ENCODE measurements at places on chromosomes 3 and 15.

- no peak for DNase-seq
These were observed 535.1 kb downstream of the NLGN1 start for GRCh38 chr3:173932624-173933023.

DNA sequence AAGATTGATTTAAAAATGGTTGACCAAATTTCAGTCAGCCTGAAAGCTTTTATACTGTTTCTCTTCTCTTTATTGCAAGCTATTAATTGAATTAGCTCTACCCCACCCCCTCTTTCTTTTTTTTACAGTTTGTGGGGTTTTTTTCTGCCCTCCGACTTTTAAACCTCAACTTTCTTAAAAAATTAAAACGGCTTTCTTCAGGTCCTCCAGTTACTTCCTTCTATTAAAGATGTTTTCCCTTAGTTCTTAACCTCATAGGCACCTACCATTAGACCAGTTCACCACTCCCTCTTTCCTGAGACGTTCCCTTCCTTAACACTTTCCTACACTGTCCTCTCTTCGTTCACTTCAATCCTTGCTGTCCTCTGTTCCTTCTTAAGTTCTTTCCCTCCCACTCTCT lies 52.4 kb downstream of the ATP8B4 start:
- DNase-seq, result no peak

DNA sequence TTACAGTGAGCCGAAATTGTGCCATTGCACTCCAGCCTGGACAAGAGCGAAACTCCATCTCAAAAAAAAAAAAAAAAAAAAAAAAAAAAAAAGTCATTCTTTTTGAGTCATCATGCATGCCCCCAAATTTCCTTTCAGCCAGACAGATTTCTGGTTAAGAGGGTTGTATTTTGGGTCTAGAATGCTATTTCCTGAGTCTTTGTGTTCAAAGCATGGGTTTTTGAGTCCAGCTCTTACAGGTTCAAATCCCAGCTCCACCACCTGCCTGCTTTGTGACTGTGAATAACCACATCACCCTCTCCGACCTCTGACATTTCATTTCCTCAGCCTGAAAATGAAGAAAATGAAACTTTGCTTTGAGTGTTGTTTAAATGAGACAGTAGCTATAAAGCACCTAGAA lies 9.3 kb upstream of the C15orf61 start:
- DNase-seq, result no peak

DNA sequence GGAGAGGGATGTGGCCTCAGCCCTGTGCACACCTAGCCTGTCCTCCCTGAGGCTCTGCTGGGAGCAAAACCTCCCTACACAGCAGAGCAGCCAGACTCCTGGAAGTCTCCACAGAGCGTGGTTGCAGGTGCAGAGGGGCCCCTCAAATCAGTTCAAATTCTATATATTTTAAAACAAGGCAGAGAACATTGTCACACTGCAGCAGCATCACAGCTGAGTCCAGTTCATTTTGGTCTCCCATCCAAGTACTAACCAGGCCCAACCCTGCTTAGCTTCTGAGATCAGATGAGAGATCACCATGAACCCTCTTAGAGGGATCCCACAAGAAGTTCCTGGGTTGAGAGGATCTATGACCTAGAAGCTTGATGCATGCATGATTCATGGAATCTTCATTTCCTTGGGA lies 331.0 kb upstream of the RGMA start:
- no peak for DNase-seq

DNA sequence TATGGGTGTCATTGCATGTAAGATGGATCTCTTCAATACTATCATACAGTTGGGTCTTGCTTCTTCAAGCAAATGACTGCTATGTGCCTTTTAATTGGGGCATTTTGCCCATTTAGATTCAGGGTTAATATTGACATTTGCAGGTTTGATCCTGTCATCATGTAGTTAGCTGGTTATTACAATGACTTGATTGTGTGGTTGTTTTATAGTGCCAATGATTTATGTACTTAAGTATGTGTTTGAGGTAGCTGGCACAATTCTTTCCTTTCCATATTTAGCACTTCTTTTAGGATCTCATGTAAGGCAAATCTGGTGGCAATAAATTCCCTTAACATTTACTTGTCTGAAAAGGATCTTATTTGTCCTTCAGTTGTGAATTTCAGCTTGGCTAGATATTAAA lies 267.5 kb downstream of the VGLL3 start:
- DNase-seq, result no peak

GRCh38 chr3:105354429-105354828 lies 12.3 kb upstream of the ALCAM start:
- DNase-seq, result no peak

DNA sequence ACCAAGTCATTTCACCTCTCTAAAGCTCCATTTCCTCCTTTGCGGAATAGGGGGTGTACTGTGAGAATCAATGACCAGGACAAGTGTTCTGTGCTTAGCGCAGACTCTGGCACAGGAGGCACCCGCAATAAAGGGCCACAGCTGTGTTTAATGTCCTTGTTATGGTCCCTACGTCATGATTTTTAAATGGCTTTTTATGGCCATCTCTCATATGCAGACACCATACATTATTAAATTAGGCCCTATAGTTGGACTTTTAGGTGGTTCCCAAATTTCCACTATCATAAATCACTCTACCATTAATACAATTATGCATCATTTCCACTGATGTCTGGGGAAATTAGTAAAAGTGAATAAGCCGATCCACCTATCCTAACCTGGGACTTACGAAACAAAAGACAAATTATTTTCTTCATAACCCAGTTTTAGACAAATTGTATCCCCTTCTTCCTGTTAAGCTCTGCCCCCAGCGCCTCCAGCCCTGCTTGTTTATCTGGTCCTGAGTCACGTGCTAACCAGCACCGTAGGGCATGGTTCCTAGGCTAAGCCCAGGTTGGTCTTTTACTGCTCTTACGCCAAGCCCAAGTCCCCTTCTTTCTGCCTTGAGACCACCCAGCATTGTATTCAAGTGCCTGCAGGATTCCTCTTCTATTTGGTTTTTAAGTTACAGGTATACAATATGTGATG lies 278.3 kb downstream of the SHQ1 start:
- no peak for DNase-seq

DNA sequence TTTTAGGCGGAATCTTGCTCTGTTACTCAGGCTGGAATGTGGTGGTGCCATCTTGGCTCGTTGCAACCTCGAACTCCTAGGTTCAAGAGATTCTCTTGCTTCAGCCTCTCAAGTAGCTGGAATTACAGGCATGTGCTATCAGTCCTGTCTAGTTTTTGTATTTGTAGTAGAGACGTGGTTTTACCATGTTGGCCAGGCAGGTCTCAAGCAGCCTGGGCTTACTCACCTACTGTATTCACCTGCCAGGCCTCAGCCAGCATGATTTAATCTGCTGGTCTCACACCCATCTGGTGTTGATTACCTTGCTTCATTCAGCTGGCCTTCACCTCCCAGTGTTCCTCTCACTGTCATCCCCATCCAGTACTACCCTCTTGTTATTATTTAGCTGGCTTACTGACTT lies 102.0 kb downstream of the IL12A start:
- DNase-seq, result no peak

- no peak for DNase-seq
These were observed 477.1 kb upstream of the KCNMB2 start for GRCh38 chr3:178059119-178059518.

GRCh38 chr15:77834276-77834990 lies 201.7 kb upstream of the LINGO1 start:
- DNase-seq, result no peak

DNA sequence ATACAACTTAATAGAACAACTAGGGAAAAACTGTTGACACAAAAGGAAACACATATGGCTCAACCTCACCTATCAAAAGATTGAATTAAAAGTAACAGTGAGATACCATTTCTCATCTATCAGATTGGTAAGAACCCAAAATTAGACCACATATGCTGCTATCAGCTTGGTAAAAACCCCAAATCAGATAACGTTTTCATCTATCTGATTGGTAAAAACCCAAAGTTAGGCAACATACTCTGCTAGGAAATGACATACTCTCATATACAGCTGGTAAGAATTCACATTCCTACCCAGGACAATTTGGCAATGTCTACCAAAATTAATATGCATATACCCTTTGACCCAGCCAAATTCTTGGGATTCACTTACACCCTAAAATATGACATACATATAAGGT lies 26.3 kb downstream of the NRG4 start:
- no peak for DNase-seq

- no peak for DNase-seq
These were observed 43.4 kb upstream of the GPD1L start for GRCh38 chr3:32062950-32063582.

GRCh38 chr3:86254480-86254879 lies 736.5 kb downstream of the VGLL3 start:
- DNase-seq, result no peak

DNA sequence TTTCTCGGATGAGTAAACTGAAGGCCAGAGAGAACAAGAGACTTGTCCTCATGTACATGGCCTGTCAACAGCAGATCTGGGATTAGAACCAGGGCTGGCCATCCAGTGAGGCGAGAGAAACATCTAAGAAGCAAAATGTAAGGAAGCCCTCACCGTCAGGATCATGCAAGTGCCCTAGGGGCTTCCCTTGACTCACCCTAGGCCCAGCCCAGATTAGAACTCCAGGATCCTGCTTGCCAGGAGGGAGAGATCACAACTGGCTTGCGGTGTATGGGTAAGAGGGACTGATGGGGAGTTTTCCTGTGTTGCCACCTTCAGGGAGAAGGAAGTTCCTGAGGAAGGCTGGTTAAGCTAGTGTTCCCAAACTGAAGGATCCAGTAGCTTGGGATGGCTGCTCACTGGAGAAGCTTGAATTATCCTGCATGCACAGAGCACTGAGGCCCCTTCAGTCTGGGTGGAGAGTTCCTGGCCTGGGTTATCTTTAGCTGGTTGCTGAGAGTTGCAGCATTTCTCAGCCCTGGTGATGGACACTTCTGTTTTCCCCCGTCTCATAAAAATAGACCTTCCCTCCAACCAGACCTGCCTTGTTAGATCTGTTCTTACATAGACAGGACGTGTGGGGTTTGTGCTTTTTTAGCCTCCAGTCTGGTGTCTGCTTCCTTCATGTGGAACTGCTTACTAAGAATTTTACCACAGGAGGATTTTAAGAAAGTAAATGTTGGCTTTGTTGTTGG lies 28.2 kb upstream of the XIRP1 start:
- no peak for DNase-seq

DNA sequence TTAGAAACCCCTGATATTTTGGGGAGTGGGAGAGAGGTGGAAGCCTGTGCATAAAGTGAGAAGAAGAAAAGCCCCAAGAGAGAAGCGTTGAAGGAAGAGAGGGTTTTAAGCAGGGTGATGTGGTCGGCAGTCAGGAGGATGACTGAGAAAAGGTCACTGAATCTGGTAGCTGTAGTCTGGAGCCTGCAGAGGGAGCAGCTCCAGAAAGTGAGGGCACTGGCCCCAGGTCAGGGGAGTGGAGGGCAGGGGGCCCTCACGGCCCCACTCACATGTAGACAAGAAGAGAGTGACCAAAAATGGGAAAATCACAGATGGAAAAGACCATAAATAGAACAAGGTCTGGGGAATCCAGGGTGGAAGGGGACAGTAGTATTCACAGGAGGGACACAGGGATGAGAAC lies 105.5 kb downstream of the RYK start:
- no peak for DNase-seq

- DNase-seq, result no peak
These were observed 597 bp upstream of the GBE1 start for GRCh38 chr3:81761904-81762580.

DNA sequence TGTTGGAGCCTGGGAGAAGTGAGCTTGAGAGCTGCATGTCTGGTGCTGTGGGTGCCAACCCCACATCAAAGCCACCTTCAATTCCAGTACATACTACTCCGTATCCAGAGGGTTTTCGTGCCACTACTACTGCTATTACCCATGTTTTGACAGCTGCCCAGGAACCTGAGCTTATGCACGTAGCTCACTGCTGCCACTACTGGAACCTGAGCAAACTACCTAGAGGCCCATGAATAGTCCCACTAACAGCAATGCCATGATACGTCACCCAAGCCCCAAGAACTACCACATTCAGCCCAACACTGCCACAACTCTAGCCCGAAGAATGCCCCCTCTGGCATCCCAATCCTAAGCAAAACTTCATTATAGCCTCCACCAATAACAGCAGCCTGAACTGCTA lies 215.2 kb upstream of the BCHE start:
- no peak for DNase-seq

- DNase-seq, result no peak
These were observed 2.8 kb upstream of the SMCO1 start for GRCh38 chr3:196517919-196518318.

- DNase-seq, result no peak
These were observed 5.4 kb upstream of the PLOD2 start for GRCh38 chr3:146166415-146166821.

DNA sequence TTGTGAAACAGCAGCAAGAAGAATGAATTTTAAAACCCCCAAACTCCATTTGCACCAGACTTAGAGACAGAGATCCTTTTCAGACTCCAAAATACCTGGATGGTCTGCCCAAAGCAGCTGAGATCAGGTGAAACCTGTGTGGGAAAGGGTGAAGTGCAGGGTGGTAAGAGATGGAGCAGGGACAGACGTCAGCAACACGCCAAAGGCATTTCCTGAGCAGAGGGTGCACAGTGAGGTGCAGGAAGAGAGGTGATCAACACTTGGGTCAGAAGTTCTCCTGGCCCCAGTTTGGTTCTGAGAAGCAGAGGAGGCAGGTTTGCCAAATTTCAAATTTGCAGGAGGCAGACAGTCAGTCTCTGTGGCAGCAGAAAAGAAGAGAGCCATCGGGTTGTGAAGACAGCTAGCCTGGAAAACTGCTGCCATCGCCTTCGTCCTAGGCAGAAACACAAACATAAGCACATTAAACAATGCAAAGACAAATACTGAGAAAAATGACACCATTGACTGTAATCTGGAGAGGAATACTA lies 9.8 kb downstream of the CCR4 start:
- DNase-seq, result no peak

DNA sequence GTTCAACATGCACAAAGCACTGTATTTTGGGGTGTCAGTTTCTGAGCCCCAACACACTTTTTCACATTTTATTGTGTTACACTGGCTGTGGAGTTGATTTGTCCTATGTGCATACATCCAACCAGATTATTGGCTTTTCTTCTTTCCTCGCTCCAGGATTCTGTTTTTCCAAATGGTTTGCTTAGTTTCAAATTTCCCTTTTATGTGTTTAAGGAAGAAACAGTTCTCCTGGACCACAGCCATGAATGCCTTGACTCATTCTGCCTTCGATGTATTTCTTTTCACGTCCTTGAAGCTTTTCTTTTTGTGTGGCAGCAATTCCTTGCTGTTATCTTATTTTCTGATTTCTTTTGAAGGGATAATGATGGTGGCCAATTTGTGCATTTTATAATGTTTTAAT lies 53.8 kb downstream of the CACNA2D3 start:
- peak; percentile 72 for DNase-seq

DNA sequence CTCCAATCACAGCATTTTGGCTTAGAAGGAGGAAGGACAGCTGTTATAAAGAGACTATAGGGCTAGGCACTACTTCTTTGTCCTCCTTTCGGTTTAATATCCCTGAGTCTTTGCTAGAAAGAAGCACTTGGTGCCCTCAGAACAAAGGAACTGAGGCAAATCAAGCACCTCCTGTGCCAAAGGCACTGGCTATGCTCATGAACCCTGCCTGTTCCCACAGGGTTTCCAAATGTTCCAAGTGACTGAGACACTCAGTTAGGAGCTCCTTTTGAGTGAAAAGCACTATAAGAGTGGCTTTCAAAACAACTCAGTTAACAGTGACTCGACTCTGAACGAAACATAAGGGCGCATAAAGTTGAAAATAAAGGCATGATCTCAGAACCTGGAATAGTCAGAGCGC lies 25.0 kb downstream of the TBC1D2B start:
- no peak for DNase-seq

- DNase-seq, result no peak
These were observed 185.5 kb downstream of the NFKBIZ start for GRCh38 chr3:102034639-102035451.
